ENCODE measurements at places on chromosomes 3 and 15.

DNA sequence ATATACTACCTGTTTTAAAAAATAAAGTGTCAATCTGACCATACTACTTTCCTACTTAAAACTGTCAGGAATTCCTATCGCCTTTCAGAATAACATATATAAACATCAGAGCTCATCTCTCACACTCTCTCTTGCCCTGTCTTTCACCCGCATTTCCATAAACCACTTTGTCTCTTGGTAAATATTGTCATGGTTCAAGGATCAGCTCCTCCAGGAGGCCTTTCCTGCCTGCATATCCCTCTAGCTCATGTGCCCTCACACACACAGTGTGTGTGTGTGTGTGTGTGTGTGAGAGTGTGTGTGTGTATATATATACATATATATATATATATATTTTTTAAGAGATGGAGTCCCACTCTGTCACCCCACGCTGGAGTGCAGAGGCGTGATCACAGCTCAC, 6.7 kb downstream of the SUMF1 start:
- DNase-seq: no peak

DNA sequence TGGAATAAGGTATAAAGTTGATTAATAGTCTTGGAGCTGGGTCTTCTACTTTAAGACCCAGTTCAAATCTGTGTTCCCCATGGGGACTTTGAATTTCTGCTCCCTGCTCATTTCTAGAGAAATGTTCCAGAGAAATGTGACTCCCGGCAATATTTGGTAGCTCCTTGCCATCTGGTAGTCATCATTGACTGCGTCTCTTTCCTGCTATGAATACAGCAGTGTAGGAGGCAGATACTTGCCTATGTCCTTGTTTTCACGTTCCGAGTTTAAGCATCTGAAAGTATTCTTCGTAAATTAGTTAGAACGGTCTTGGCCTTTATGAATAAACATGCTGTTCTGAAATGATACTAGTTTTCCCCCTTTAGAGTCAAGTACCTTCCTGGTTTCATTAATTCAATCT, 352.9 kb downstream of the PTPRG start:
- no peak for DNase-seq

- DNase-seq: no peak
These were observed 47.6 kb upstream of the CD200R1L start for GRCh38 chr3:112894258-112894657.

DNA sequence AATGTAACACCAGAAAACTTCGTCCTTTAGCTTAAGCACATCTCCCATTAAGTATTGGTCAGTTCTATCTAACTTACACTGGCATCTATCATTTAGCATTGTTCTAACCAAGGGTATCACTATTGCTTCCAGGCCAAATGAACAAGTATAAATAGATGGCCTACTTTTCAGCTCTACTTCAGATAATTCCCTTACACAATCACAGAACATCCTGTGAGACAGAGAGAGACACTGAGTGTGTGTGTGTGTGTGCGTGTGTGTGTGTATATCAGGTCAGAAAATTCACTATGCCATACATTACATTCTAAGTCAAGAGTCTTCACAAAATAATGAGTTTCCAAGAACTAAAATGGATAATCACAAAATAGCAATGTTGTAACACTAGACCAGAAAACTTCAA, 39.1 kb downstream of the SCAPER start:
- no peak for DNase-seq

DNA sequence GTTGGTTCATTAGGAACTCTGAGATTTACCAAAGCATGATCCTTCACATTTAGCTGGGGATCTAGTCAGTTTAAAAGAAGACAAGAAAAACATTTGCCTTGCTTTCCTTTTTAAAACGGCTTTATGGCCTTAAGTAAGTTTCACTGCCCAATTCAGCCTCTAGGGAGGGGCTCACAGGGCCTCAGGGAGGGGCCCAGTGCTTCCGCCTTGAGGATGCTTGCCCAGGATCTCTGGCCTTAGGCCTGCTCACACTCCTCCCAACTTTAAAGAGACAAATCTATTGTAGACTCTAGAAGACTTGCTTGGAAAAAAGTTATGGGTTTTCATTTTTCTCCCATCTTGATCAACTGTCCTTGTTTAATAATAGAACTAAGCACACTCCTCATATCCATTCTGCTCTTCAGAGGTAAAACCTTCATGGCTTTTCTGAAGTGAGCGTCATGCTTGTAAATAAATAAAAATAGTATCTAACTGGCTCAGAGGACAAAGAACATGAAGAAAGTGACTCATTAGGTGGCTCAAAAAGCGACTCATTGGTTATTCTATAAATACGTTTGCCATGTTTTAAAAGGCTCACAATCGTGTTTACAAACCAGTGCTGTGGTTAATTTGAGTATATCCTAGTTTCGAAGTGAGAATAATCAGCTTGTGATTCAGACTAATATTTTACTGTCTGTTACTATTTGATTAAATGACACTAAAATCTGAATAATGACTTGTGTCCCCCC, 13.7 kb downstream of the PDHB start:
- DNase-seq: no peak

GRCh38 chr3:63976161-63976871, 47.0 kb downstream of the PSMD6 start:
- no peak for DNase-seq

GRCh38 chr15:52181938-52182780, 9.0 kb downstream of the GNB5 start:
- no peak for DNase-seq

- DNase-seq: no peak
These were observed 784 bp upstream of the SAMMSON start for GRCh38 chr3:69998759-69999139.

GRCh38 chr3:152583963-152584362, 251.0 kb upstream of the P2RY1 start:
- DNase-seq: no peak

Data from activated CD4-positive, alpha-beta T cell treated with anti-CD3 and anti-CD28 coated beads, Interleukin-2, amount 50 U/mL, for 24 hours (primary cell).